ENCODE measurements at places on chromosomes 4 and X.

DNA sequence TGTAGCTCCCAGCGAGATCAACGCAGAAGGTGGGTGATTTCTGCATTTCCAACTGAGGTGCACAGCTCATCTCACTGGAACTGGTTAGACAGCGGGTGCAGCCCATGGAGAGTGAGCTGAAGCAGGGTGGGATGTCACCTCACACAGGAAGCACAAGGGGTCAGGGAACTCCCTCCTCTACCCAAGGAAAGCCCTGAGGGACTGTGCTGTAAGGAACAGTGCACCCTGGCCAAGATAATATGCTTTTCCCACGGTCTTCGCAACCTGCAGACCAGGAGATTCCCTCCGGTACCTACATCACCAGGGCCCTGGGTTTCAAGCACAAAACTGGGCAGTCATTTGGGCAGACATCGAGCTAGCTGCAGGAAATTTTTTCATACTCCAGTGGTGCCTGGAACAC lies 216.4 kb upstream of the TET2 start:
- no peak for DNase-seq

DNA sequence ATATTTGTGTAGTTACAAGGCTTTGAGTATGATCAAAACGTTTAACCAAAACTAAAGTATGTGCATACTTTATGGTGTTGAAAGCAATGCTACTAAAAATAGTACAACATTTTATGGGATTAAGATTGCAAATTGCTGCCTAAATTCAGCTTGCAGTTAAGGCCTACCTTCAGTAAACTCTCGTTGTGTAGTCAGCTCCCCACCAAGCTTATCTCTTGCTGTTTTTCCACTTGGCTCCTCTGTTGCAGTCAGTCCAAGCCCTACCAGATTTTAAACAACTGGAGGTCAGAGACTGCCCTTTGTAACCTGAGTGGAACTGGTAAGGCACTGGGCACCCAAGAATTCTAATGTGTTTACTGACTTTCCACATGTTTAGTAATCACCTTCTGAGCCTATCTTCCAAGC lies 25.7 kb downstream of the AFF1 start:
- no peak for DNase-seq

DNA sequence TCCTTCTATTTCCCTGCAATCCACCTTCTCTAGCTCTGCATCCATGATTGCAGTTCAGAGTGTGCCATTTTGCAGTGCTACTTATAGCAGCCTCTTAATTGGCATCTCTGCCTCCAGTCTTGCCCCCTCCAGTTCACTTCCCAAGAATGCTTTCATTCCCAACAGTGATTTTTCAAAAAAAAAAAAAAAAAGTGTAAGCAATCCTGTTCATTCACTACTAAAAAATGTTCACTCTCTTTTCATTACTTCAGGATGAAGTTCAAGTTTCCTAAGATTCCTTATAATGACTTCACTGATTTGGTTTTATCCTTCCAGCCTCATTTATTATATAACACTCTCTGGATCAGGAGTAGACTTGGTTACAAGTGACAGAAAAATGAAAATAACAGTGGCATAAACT lies 124.7 kb upstream of the LNX1 start:
- DNase-seq: no peak

- DNase-seq: no peak
These were observed 36.4 kb upstream of the MAN2B2 start for GRCh38 chr4:6538575-6538974.

GRCh38 chr4:145781351-145781750 lies 101.4 kb downstream of the C4orf51 start:
- DNase-seq: no peak

All from activated naive CD8-positive, alpha-beta T cell treated with anti-CD3 and anti-CD28 coated beads, Interleukin-2, amount 50 U/mL, for 16 hours (primary cell).